CD8-positive, alpha-beta memory T cell (primary cell): ENCODE measurements at places on chromosomes 16 and 17.
A peak's percentile ranks its signal among the peaks of the same experiment; 100 is the strongest.

- H3K4me1 ChIP-seq, result no peaks in the 10 kb centered on the region
- no peak overlapping the region for H3K4me3 ChIP-seq
- no peak for DNase-seq
- peaks cover 36% of the 10 kb centered on the region for H3K36me3 ChIP-seq
- no peak overlapping the region for H3K27ac ChIP-seq
Measured at GRCh38 chr17:42591411-42591810, 13.9 kb upstream of the PSMC3IP start.

DNA sequence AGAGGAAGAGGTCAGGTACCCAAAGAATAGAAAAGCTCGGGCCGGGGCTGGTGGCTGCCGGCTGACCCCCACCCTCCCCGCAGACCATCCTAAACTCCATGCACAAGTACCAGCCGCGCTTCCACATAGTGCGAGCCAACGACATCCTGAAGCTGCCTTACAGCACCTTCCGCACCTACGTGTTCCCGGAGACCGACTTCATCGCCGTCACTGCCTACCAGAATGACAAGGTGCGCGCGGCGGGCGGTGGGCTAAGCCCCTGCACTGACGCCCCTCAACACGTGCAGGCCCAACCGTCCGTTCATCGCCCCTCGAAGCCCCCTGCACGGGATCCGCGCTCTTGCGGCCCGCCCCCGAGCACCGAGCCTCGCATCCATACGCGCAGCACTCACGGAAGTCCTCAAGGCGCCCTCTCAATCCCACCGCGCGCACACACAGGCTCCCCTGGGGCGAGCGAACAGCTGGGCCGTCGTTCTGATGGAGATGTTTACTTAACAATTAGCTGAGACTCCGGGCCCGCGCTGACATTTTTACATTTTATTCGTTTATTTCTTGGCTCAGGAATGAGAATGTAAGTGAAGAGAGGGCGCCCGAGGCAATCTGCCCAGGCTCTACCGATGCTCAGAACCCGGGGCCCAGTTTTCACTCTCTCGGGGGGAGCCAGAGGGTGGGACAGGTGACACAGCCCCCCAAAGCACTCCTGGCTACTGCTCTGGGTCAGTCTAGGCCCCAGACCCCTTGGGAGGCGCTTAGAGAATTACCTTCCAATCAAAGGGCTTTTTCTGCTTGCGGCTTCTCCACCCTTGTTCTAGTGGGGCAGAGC, 3.5 kb downstream of the TBX2 start:
- H3K36me3 ChIP-seq, result no peaks in the 10 kb centered on the region
- H3K4me1 ChIP-seq, result peaks cover 37% of the 10 kb centered on the region
- DNase-seq, result no peak
- no peak overlapping the region for H3K4me3 ChIP-seq
- H3K27me3 ChIP-seq, result peaks cover 56% of the 10 kb centered on the region

- H3K27ac ChIP-seq, result peak overlapping the region; percentile 68
- peak; percentile 40 for DNase-seq
- no peaks in the 10 kb centered on the region for H3K27me3 ChIP-seq
- peaks cover 5% of the 10 kb centered on the region for H3K36me3 ChIP-seq
Measured at GRCh38 chr16:85569615-85570212, 43.4 kb upstream of the GSE1 start.

- H3K4me1 ChIP-seq, result no peaks in the 10 kb centered on the region
- H3K36me3 ChIP-seq, result no peaks in the 10 kb centered on the region
- no peaks in the 10 kb centered on the region for H3K27me3 ChIP-seq
- H3K27ac ChIP-seq, result no peak overlapping the region
Measured at GRCh38 chr16:79081297-79082066, 519.1 kb downstream of the MAF start.

DNA sequence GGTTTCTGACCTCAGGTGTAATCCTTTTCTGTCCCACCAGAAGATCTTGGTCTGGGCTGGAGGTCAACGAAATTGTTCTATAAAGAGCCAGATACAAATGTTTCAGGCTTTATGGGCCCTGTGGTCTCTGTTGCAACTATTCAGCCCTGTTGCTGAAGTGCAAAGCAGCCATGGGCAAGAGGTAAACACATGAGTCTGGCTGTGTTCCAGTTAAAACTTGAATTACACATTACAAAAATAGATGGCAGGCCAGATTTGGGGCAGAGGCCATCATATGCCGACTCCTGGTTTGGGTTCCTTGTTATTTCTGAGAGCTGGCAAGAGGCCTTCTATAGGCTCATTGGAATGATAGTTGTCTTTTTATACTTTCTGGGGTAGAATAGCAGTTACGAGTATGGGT, 114.4 kb downstream of the SDR42E1 start:
- no peaks in the 10 kb centered on the region for H3K36me3 ChIP-seq
- no peaks in the 10 kb centered on the region for H3K27me3 ChIP-seq
- H3K4me3 ChIP-seq, result no peak overlapping the region
- no peak overlapping the region for H3K27ac ChIP-seq
- no peak for DNase-seq

DNA sequence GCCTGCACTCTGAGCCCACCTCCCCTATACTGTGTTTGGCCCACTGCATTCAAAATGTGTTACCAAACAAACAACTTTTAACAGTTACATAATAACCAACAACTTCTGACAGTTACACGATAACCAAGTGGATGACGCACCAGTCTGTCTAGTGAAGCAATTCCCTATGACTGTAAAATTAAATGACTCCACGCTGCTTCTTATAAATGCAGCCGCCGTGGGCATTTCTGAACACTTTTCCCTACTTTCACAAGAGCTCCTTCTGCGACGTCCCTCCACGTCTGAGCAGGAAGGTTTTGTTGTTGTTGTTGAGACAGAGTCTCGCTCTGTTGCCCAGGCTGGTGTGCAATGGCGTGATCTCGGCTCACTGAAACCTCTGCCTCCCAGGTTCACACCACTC, 27.6 kb downstream of the ZNF276 start:
- H3K36me3 ChIP-seq, result peaks cover 2% of the 10 kb centered on the region
- no peaks in the 10 kb centered on the region for H3K27me3 ChIP-seq
- no peak for DNase-seq
- H3K4me1 ChIP-seq, result peaks cover 5% of the 10 kb centered on the region
- no peak overlapping the region for H3K4me3 ChIP-seq
- no peak overlapping the region for H3K27ac ChIP-seq

GRCh38 chr17:245611-246010, 64.2 kb upstream of the DOC2B start:
- H3K4me1 ChIP-seq, result no peaks in the 10 kb centered on the region
- no peaks in the 10 kb centered on the region for H3K36me3 ChIP-seq
- H3K27ac ChIP-seq, result no peak overlapping the region
- DNase-seq, result no peak
- H3K4me3 ChIP-seq, result no peak overlapping the region
- no peaks in the 10 kb centered on the region for H3K27me3 ChIP-seq

DNA sequence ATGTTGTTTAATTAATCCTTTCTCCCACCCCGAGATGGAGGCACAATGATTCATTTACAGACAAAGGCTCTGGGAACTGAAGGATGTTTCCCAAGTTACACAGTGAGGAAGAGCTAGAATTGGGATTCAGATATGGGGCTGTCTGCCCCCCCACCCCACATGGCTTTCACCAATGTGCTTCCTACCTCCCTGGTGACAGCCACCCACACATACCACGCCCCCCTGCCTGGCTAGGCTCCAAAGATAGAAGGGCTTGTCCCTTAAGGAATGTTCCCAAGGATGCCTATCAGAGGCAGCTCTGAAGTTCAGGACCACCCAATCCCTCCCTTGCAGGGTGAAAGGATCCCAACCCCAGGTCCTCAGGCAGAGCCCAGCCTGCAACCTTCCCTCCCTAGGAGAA, 32.9 kb downstream of the CFAP20 start:
- no peak overlapping the region for H3K4me3 ChIP-seq
- DNase-seq, result no peak
- no peaks in the 10 kb centered on the region for H3K4me1 ChIP-seq
- H3K27ac ChIP-seq, result no peak overlapping the region
- no peaks in the 10 kb centered on the region for H3K36me3 ChIP-seq

GRCh38 chr16:82156761-82157533, 13.1 kb downstream of the MPHOSPH6 start:
- H3K27ac ChIP-seq, result no peak overlapping the region
- no peaks in the 10 kb centered on the region for H3K4me1 ChIP-seq
- H3K27me3 ChIP-seq, result no peaks in the 10 kb centered on the region
- no peak overlapping the region for H3K4me3 ChIP-seq

DNA sequence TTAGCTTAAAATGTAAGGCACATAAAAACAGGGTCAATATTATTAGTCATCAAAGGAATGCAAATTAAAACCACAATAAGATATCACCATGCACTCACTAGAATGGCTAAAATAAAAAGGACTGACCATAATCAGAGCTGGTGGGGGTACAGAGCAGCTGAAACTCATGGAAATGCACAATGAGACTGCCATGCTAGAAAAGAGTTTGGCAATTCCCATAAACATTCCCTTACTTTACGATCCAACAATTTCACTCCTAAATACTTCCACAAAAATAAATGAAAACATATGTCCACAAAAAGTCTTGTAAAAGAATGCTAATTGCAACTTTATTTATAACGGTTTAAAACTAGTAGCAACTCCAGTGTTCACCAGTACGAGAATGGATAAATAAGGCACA, 36.1 kb upstream of the ERCC4 start:
- H3K4me1 ChIP-seq, result no peaks in the 10 kb centered on the region
- H3K36me3 ChIP-seq, result no peaks in the 10 kb centered on the region
- no peaks in the 10 kb centered on the region for H3K27me3 ChIP-seq
- no peak overlapping the region for H3K4me3 ChIP-seq
- DNase-seq, result no peak

DNA sequence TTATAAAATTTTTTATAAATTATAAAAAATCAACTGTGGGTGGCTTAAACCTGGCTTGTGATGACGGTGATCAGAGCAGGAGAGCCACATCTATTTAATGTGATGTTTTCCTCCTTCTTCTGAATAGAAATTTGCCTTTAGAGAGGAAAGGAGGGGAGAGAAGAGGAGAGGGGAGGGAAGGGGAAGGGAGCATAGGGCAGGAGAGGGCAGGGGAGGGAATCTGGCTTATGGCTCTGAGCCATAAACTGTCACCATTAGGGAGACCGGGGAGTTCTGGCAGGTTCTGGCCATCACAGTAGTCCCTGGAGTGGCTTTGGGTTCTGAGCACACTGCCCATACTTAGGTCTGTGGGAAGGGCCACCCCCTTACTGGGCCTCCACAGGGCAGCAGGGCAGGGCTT, 167.8 kb downstream of the ENGASE start:
- H3K4me3 ChIP-seq, result no peak overlapping the region
- DNase-seq, result no peak
- H3K4me1 ChIP-seq, result no peaks in the 10 kb centered on the region
- H3K27ac ChIP-seq, result no peak overlapping the region

DNA sequence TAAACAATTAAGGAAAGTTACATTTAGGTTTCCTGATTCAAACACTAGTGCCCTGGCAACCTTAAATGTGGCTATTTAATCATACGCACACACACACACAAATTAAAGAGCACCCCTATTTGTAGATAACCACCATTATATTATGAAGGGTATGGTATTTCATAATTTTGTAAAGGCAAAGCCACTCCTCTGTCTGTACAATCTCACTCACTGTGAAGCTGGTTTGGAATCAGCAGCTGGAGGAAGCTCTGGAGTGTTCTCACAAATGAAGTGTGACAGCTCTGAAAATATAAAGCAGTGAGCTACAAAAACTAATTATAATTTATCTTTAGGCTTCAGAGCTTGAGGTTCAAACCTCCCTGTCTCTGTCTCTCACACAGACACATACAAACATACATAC, 57.9 kb upstream of the KCNJ16 start:
- no peak overlapping the region for H3K27ac ChIP-seq
- no peaks in the 10 kb centered on the region for H3K36me3 ChIP-seq
- H3K27me3 ChIP-seq, result no peaks in the 10 kb centered on the region
- H3K4me3 ChIP-seq, result no peak overlapping the region
- H3K4me1 ChIP-seq, result no peaks in the 10 kb centered on the region
- DNase-seq, result no peak

- H3K27me3 ChIP-seq, result no peaks in the 10 kb centered on the region
- no peak for DNase-seq
- no peaks in the 10 kb centered on the region for H3K36me3 ChIP-seq
- H3K4me1 ChIP-seq, result peaks cover 11% of the 10 kb centered on the region
Measured at GRCh38 chr16:67594956-67595355, 32.6 kb downstream of the CTCF start.

DNA sequence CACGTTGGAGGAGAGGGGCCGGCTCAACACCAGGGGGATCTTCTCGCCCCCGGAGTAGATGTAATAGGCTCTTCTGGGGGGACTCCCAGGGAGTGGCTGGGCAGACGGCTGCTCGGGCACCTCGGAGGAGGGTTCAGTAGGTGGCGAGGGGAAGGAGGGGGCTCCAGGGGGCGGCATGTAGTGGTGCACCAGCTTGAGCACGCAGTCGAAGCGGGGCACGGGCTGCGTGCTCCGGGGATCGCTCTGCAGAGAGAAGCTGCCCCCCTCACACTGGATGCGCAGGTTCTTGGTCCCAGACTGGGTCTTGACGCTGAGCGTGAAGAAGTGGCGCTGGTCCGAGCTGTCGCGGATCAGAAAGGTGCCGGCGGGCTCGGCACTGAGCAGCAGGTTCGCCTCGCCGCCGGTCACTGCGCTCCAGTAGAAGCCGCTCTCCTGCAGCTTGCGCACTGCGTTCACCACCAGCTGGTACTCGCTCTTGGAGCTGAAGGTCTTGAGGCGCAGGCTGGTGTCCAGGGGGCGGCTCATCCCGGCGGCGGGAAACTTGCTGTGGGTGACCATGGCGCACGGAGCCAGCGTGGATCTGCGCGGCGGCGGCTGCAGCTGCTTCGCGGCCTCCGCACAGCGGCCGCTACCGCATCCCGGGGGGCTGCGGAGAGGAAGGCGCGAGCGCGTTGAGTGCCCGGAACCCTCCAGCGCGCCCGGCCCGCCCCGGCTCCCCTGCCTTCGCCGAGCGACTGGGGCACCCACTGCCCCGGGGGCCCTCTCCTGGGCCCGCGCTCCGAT, 1.1 kb downstream of the SOCS3 start:
- H3K4me3 ChIP-seq, result peak overlapping the region; percentile 90
- H3K27ac ChIP-seq, result peak overlapping the region; percentile 86
- peaks cover 15% of the 10 kb centered on the region for H3K36me3 ChIP-seq
- no peak for DNase-seq

GRCh38 chr17:51855806-51856205, 302.7 kb downstream of the CA10 start:
- DNase-seq, result no peak
- no peak overlapping the region for H3K4me3 ChIP-seq
- H3K36me3 ChIP-seq, result no peaks in the 10 kb centered on the region
- H3K27me3 ChIP-seq, result no peaks in the 10 kb centered on the region

DNA sequence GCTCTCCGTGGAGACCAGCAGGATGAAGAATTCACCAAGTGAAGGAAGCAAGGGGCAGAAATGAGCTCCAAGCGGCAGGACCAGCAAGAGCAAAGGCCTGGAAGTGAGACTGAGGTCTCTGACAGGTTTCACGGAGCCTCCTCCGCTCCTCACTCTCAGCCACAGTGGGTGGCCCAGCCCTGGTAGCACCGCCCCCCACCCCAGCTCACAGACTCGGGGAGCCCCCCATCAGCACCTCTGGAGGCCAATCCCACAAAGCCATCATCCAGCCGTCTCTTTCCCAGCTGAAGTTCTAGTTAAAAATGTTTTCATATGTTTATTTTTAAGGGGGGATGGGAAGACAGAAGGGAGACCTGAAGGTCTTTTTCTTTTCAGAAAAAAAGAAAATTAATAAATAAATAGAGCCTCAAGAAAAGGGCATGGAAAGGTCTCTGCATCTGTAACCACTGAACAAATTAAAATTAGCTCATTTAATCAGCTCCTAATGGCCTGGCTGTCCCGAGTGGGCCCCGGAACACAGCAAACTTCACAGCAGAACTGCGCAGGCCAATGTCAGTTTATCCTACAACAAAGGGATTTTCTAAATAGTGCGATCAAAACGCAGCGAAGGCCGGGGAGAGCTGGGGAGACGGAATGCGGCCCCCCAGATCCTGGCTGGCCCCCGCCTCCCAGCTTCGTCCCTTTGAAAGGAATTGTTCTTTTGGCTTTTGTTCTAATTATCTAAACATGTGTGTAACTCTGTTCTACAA, 190.3 kb downstream of the ZNF423 start:
- no peak overlapping the region for H3K27ac ChIP-seq
- H3K27me3 ChIP-seq, result no peaks in the 10 kb centered on the region
- H3K4me3 ChIP-seq, result no peak overlapping the region
- H3K36me3 ChIP-seq, result no peaks in the 10 kb centered on the region
- H3K4me1 ChIP-seq, result no peaks in the 10 kb centered on the region
- no peak for DNase-seq
